Adipose tissue (tissue), 3 donors: ENCODE measurements at places on chromosomes 6 and 20. TPM values are rescaled to one million over a fixed set of nuclear protein-coding genes. Genes with fewer than 3 reads are reported as not detected.

HAO1 gene
- not detected for polyA plus RNA-seq

PRL gene
- 0.56 TPM for polyA plus RNA-seq

FAM162B gene
- polyA plus RNA-seq, result 9.9 TPM

UST gene
- polyA plus RNA-seq, result 2.4 TPM

HLA-DOA gene
- polyA plus RNA-seq, result 1.5 TPM

ANKRD6 gene
- 3.1 TPM for polyA plus RNA-seq

STMND1 gene
- polyA plus RNA-seq, result 3.0 TPM

RBM24 gene
- 3.3 TPM for polyA plus RNA-seq

FABP7 gene
- not detected for polyA plus RNA-seq

FOXO3 gene
- polyA plus RNA-seq, result 23.2 TPM

CBLN4 gene
- polyA plus RNA-seq, result 0.15 TPM

ERVFRD-1 gene
- not detected for polyA plus RNA-seq

SPEF1 gene
- polyA plus RNA-seq, result 0.71 TPM

MARCKS gene
- 15.0 TPM for polyA plus RNA-seq

XKR7 gene
- polyA plus RNA-seq, result 0.15 TPM

SMLR1 gene
- not detected for polyA plus RNA-seq

PRICKLE4 gene
- polyA plus RNA-seq, result 1.4 TPM

OR2J3 gene
- not detected for polyA plus RNA-seq
